EL (cell line): ENCODE measurements at places on chromosomes 2 and 18.

DNA sequence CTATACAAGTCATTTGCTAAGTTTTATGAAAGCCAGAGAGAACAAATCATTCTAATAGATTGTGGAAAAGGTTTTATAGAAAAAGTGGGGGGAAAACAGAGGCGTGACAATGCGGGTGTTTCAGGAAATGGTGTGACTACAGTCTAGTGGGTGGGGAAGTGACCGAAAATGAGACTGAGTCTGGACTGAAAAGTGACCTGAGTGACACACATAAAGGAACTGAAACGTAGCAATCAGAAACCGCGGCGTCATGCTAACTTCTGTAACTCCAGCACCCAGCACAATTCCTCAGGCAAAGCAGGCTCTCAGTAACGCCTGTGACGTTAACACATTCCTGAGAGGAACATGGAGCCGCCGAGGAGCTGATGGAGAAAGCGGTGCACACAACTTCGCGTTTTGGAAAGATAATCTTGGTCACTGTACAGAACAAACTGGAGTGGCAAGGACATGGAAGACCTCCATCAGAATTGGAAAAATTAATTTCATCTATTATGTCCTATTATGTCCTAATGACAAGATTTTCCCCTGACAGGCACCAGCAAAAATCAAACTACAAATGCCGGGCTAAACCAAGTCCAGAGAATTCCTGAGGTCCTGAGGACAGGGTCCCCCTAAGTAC, 1.4 kb upstream of the CD226 start:
- DNase-seq: peak; percentile 64

GRCh38 chr18:12885500-12885899, 1.5 kb upstream of the PTPN2 start:
- no peak for DNase-seq

DNA sequence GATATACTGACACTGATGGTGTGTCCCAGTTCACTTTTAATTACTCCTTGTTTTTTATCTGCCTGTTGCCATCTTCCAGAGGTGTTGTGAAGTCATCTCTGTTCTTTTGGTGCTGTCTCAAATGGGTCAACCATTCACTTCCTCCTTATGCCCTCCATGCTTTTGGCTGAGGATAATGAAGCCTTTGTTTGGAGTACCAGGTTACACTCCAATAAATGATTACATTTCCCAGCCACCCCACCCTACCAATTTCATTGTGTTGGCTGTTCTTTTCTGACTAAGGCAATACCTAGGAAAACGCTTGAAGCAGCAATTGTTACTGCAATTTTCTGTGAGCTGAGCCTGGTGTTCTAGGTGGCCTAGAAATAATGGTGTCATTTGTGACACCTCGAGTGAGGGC, 29.8 kb upstream of the ACTG2 start:
- no peak for DNase-seq

- no peak for DNase-seq
Measured at GRCh38 chr2:136375017-136375901, 257.3 kb upstream of the CXCR4 start.

GRCh38 chr2:173669271-173669853, 295.8 kb downstream of the SP3 start:
- no peak for DNase-seq

- DNase-seq: no peak
Measured at GRCh38 chr18:4020026-4020425, 435.1 kb downstream of the DLGAP1 start.

GRCh38 chr18:50193796-50194630, 934 bp downstream of the MYO5B start:
- no peak for DNase-seq
